ENCODE measurements at places on chromosomes 13 and 19. TPM values are rescaled to one million over a fixed set of nuclear protein-coding genes. Genes with fewer than 3 reads are reported as not detected.

Gene KLK13
- not detected for total RNA-seq

Gene NLRP11
- not detected for total RNA-seq

Gene DUXA
- total RNA-seq = not detected

Gene CRLF1
- 85.9 TPM for total RNA-seq

Gene IRGC
- not detected for total RNA-seq
